ENCODE measurements at places on chromosomes 6 and 20. TPM values are rescaled to one million over a fixed set of nuclear protein-coding genes. Genes with fewer than 3 reads are reported as not detected.
A peak's percentile ranks its signal among the peaks of the same experiment; 100 is the strongest.

- no peak overlapping the region for H3K4me3 ChIP-seq
- H3K27me3 ChIP-seq = no peaks in the 10 kb centered on the region
- no peaks in the 10 kb centered on the region for H3K36me3 ChIP-seq
- H3K4me1 ChIP-seq = no peaks in the 10 kb centered on the region
- no peak for DNase-seq
- no peak overlapping the region for H3K27ac ChIP-seq
Measured at GRCh38 chr6:14509120-14509519, 391.5 kb downstream of the CD83 start.

- H3K27me3 ChIP-seq = no peaks in the 10 kb centered on the region
- H3K27ac ChIP-seq = peak overlapping the region; percentile 100
- peaks cover 4% of the 10 kb centered on the region for H3K36me3 ChIP-seq
- peak overlapping the region; percentile 96 for H3K4me3 ChIP-seq
- peaks cover 22% of the 10 kb centered on the region for H3K4me1 ChIP-seq
Measured at GRCh38 chr20:62142252-62143080, 728 bp downstream of the PSMA7 start.

Gene NKAIN4
- 22.9 TPM for polyA plus RNA-seq

GRCh38 chr6:149244105-149244504 is 73.4 kb upstream of the TAB2 start:
- no peak overlapping the region for H3K4me3 ChIP-seq
- DNase-seq = no peak
- H3K27ac ChIP-seq = no peak overlapping the region
- H3K4me1 ChIP-seq = peaks cover 5% of the 10 kb centered on the region
- H3K27me3 ChIP-seq = no peaks in the 10 kb centered on the region

Gene PRIM2
- polyA plus RNA-seq = 5.1 TPM

Gene KCNQ5
- polyA plus RNA-seq = 2.0 TPM

Gene MAN1A1
- polyA plus RNA-seq = 117 TPM

- peaks cover 12% of the 10 kb centered on the region for H3K4me1 ChIP-seq
- H3K27ac ChIP-seq = peak overlapping the region; percentile 29
- DNase-seq = no peak
Measured at GRCh38 chr6:155158030-155158843, 105.6 kb upstream of the CLDN20 start.

Gene SASH1
- polyA plus RNA-seq = 10.7 TPM

Gene VGLL2
- 0.29 TPM for polyA plus RNA-seq

DNA sequence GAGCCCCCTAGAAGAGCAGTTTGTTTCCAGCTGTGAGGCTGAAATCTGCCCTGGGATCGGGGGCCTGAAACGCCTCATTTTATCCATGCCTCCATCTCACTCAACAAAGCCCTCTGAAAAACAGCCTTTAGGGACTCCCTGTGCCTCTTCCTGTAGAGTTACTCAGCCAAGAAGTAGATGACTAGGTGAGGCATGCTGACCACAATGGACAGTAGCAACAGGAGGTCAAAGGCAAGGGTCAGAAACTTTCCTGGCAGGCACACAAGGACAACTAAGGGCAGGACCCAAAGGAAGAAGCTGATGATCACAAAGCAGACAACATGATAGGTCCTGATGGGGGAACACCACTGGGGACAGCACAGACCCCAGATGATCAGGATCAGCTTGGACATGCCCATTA is 12.8 kb downstream of the MAS1L start:
- no peak overlapping the region for H3K27ac ChIP-seq
- no peak overlapping the region for H3K4me3 ChIP-seq
- H3K36me3 ChIP-seq = no peaks in the 10 kb centered on the region
- H3K4me1 ChIP-seq = no peaks in the 10 kb centered on the region

Gene CPNE5
- polyA plus RNA-seq = 1.2 TPM

DNA sequence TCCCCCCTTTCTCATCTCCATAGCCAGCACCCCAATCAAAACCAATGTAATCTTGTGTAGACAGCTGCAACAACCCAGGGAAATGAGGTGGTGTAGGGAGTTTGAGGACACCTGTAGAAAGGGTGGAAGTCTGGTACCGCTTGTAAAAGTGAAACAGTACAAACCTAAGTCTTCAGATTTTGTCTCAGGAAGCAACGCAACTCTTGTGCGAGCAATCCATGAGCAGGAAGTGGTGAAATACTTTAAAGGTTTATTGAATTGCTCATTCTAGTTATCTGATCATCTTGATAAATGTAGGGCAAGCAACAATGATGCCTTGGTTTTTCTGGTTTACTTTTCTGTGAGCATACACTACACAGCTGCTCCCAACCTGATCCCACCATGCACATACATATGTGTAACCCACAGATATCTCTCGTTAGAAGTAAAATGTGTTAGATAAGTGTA is 71.1 kb upstream of the THEMIS start:
- H3K4me3 ChIP-seq = no peak overlapping the region
- H3K27me3 ChIP-seq = no peaks in the 10 kb centered on the region
- no peaks in the 10 kb centered on the region for H3K4me1 ChIP-seq
- no peak for DNase-seq
- no peak overlapping the region for H3K27ac ChIP-seq

DNA sequence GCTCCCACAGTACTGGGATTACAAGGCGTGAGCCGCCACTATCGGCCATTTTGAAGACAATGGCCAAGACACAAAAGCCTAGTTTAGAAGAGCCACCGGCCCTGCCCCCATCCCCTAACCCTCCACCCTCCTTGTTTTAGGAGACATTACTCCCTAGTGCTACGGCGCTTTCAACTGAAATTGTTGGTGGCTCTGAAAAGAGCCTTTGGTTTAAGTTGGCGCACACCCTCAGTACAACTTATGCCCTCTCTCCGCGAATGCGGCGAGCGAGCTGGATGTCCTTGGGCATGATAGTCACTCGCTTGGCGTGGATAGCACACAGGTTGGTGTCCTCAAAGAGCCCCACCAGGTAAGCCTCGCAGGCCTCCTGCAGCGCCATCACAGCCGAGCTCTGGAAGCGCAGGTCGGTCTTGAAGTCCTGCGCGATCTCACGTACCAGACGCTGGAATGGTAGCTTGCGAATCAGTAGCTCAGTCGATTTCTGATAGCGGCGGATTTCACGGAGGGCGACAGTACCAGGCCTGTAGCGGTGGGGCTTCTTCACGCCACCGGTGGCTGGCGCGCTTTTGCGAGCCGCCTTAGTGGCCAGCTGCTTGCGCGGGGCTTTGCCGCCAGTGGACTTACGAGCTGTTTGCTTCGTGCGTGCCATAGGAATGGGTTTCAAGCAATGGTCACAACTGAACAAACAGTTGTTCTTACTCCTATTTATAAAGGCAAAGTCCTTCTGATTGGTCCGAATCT is 114.9 kb upstream of the BTN3A2 start:
- H3K36me3 ChIP-seq = no peaks in the 10 kb centered on the region
- no peaks in the 10 kb centered on the region for H3K27me3 ChIP-seq
- H3K27ac ChIP-seq = peak overlapping the region; percentile 98
- peaks cover 7% of the 10 kb centered on the region for H3K4me1 ChIP-seq
- H3K4me3 ChIP-seq = peak overlapping the region; percentile 82
